GM13976 (cell line): ENCODE measurements at places on chromosomes 3 and 15.

GRCh38 chr15:76861815-76862397 is 43.2 kb downstream of the SCAPER start:
- DNase-seq = no peak

- DNase-seq = no peak
These were observed 876 bp upstream of the ZNF385D start for GRCh38 chr3:21751886-21752285.

DNA sequence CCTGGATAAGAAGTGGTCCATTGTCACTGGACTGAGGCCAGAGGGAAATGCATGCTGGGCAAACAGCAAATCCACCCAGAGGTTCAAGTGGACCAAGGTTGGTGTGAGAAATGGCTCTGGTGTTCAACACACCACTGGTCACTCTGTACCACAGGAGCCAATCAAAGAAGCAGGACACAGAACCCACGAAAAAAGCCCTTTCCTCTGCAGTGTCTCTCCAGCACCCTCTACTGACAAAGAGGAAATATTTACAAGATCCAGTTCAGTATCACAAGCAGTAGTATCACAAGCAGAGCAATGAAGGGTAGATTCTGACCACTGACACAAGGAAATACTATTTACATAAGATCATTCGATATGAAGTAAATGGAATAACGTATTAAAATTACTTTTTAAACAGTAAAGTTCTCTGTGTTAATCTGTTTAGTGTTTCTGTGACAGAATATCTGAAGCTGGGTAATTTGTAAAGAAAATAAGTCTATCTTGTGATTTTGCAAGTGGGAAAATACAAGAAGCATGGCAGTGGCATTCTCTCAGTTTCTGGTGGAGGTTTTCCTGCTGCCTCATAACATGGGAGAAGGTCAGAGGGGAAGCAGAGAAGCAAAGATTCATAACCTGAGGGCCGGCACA is 390.7 kb downstream of the EFHB start:
- peak; percentile 9 for DNase-seq

DNA sequence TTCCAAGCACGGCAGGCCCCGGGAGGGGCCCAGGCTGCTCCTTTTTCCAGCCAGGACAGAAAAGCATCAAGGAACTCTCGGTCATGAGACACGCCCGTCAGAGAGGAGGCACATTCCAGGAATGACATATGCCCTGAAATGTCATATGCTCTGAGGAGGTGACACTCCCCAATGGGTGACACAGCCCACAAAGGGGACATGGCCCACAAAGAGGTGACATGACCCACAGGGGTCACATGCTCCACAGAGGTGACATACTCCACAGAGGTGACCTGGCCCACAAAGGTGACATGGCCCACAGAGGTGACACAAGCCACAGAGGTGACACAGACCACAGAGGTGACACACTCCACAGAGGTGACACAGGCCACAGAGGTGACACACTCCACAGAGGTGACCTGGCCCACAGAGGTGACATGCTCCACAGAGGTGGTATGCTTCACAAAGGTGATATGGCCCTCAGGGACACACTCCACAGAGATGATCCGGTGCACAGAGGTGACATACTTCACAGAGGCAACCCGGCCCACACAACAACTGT is 79.2 kb downstream of the ABHD5 start:
- DNase-seq = no peak

- DNase-seq = no peak
These were observed 9.6 kb upstream of the RASA2 start for GRCh38 chr3:141477224-141477623.

- DNase-seq = no peak
These were observed 201.8 kb upstream of the KCNH8 start for GRCh38 chr3:18946524-18946923.

GRCh38 chr3:127775398-127776109 is 46.8 kb downstream of the MGLL start:
- peak; percentile 56 for DNase-seq

- DNase-seq = no peak
These were observed 37.9 kb downstream of the SLC9A9 start for GRCh38 chr3:143810166-143810952.

DNA sequence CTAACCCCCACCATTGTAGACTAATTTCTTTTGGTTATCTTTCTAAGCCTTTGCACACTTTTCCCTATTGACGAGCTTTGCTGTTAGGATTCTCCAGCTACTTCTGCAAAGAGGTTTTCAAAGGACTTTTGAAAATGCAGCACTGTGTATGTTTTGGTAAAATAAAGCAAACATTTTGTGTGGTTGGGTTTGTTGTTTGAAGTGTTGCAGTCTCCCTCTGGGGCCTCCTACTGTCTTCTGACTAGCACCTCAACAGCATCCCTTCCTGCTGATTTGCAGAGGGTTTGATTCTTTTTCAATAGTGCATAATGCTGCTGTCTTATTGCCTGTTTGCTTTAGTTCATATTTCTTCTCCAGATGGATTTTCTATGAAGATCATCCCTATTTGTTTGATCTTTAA is 775.1 kb upstream of the CFAP20DC start:
- no peak for DNase-seq

DNA sequence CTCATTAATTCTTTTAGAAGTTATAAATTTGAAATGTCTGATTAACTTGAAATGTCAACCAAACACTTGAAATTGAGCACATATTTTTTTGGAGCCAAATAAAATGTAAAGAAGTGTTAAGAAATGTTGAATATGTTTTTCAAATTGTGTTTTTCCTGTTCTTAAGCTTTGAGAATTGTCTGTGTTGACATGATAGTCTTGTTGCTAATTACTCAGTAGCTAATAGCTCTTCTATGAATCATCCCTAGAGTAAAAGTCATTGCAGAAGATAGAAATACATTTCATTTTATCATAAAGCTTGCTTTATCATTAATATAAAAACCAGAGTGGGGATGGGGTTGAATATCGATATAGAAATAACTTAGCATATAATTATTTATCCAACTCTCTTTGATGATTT is 41.9 kb upstream of the ABHD10 start:
- no peak for DNase-seq

- no peak for DNase-seq
These were observed 328.0 kb upstream of the SOX2 start for GRCh38 chr3:181383760-181384159.

GRCh38 chr3:177111541-177111949 is 85.7 kb downstream of the TBL1XR1 start:
- no peak for DNase-seq

DNA sequence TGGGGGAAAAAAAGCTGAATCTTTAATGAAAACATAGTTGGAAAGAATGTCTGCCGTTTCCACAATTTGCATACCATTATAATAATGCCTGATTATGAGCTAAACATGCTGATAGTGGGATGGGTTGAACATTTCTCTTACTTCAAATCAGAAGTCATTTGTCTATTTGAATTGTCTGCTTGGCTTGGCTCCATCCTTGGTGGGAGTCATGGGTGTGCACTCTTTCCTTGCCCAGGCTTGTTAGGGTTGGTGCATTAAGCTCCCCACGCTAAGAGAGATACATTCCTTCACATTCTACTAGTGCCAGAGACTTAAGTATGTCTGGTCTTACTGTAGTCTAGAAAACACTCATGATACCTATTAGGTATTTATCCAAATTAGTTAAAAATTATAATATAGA is 121.4 kb upstream of the RARB start:
- DNase-seq = no peak

DNA sequence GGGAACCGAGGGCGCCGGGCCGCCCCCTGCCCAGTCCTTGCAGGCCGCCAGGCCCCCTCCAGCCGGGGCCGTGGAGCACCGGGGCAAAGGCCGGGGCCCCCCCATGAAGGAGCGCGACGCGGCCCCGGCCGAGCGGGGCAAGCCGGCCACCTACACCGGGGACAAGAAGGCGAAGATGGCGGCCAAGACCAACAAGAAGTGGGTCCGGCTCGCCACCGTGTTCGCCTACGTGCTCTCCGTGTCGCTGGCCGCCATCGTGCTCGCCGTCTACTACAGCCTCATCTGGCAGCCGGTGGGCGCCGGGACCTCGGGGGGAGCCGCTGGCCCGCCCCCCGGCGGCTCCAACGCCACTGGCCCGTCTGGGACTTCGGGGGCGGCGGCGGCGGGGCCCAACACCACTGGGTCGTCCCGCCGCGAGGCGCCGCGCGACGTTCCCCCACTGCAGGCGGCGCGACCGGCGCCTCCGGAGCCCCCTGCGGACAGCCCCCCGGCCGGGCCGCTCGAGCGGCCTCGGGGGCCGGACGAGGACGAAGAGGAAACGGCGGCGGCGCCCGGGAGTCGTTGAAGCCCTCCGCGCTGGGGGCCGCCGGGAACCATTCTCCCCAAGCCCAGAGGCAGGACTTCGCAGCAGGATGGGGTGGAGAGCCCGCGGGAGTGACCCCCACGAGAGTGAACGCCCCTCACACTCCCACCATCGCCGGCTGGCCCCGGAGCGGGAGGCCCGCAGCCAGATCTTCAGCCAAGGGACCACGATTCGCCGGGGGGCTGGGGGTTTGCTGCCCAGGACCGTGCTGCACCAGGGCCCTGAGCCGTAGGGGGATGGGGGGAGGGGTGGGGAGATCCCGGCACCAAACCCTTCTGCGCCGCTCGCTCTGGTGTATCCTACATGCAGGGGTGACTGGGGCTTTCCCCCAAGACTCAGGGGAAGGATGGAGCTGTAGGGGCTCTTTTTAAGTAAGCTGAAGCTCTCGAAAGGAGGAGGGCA is 753 bp downstream of the INAFM2 start:
- DNase-seq = peak; percentile 59

- DNase-seq = no peak
These were observed 282.5 kb upstream of the TLE3 start for GRCh38 chr15:70379938-70380883.

DNA sequence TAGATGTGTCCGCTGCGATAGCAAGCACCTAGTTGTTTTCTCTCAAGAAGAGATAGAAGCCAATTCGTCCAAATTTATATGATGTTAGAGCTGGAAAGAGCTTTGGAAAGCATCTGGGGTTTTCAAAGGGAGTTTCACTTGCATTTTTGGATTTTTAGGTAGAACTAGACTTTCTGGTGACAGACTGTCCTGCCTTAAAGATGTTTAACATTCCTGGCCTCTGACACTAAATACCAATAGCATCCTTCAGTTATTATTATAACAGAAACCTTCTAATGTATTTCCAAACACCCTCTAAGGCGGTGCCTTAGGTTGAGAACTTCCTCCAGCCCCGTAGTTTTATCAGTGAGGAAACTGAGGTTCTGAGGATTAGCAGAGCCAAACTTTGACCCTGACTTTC is 305.3 kb downstream of the SATB1 start:
- DNase-seq = no peak

DNA sequence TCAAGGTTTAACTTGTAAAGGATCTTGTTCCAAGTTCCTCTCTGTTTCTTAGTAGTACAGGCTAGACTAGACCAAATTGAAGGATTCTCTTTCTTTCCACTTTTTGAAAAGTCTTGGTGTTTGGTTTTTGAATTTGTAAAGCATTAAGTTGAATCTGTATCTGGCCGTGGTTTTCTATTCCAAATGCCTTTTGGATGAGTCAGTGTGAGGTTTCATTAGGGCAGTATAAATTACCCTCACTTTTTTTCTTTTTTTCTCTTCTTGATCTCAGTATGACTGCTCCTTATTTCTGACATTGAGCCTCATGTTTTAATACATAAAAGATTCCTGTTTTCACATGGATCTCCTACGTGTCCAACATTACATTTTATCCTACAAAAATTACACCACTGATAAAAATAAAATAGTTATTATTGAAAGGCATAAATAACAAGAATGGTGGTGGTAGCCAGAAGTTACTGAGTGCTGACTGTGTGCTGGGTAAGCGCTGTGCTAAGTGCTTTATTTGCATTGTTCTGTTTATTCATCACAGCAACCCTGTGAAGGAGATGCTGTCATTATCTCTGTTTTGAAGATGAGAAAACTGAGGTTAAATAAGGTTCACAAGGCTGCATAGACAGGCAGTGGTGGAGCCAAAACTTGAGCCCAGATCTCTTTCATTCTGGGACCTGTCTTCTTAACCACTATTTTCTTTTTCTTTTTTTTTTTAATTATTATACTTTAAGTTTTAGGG is 48.3 kb downstream of the MITF start:
- DNase-seq = no peak

DNA sequence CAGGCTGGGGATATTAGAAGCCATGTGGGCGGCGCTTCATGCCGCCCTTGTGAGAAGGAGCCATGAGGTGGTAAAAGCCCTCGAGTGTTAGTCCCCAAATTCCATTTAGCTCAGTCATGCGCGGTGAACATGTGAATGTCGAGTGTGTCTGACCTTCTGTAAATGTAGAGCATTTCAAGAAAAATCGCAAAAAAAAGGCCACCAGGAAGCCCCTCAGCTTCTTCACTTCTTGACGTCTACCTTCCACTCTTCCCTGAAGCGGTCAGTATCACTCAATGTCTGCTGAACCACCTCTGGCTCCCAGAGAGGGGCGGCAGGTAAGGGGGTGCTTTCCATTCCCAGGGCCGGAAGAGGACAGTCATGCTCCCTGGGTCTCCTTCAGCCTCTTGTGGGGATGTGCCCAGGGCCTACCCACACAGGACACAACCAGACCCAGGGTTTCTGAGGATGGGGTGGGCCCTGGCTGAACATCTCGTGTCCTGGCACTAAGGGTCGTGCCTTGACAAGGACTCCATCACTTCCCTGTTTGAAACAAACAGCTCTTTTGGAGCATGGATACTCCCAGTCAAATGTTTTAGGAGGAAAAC is 274.9 kb downstream of the FAM43A start:
- DNase-seq = no peak

- DNase-seq = no peak
These were observed 221.6 kb downstream of the PLOD2 start for GRCh38 chr3:145939431-145939830.

- DNase-seq = no peak
These were observed 73.2 kb upstream of the HEG1 start for GRCh38 chr3:125128861-125129501.

GRCh38 chr3:150215616-150216015 is 192.5 kb upstream of the TSC22D2 start:
- no peak for DNase-seq

GRCh38 chr3:18144571-18144970 is 280.6 kb downstream of the SATB1 start:
- no peak for DNase-seq

GRCh38 chr15:38796589-38796988 is 232.0 kb upstream of the RASGRP1 start:
- no peak for DNase-seq

DNA sequence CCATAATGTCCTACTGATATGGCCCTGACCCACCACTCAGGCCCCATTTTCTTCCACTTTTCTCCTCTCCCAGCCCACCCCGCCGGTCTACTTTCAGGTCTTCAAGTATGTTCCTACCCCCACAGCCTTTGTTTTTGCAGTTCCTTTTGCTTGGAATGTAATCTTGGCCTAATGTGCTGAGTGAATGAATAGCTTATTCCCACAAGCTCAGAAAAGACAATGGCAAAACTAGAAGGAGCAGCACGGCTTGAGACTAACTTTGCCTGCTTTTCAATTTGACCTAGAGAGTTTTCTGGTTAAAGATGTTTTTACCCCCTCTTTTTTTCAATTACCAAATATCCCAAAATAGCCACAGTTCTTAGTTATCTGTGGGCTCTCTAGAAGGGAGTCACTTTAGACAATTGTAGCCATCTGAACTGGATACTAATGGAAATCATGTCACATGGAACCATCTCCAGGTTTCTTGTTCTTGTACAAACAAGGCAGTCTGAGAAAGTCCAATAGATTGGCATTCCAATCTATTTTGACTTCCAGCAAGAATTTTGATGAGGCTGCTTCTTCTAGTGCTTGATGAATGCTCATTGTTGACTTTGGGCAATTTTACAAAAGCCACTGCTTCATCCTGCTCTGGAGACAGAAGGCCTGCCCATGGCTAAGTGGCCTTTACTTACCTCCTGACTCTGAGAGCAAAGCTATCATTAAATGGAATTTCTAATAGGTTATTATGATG is 16.3 kb upstream of the LMCD1 start:
- no peak for DNase-seq

GRCh38 chr3:112904786-112905185 is 58.1 kb upstream of the CD200R1L start:
- no peak for DNase-seq
